ENCODE measurements at places on chromosomes 5 and 9.

- DNase-seq = no peak
These were observed 97.5 kb upstream of the IGFBPL1 start for GRCh38 chr9:38521762-38522161.

GRCh38 chr9:130835441-130836298, 616 bp downstream of the ABL1 start:
- DNase-seq = no peak

DNA sequence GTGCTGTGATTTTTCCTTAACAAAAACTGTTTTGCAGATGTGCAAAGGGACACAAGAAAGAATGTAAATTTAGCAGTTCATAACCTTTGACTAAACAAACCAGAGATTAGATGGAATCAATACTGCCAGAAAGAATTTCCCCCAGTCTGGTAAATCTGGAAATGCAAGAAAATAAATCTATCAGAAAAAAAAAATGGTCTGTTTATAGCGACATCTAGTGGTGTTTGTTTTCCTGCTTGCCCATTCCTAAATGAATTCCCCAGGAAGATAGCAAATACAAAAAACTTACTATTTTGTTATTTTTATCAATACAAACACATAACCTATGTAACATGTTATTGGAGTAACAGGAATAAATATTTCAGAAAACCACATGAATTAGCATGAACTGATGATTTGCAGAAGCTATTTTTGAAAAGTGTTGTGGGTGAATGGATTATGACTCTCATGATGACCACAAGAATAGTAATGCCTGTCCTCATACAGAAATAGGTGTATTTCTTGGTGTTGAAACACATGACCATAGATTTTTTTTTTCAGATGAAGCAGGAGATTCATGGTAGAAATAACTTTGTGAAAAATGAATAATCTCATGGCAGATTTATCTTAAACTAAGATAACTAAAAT, 1703.8 kb downstream of the MAT2B start:
- peak; percentile 37 for DNase-seq

DNA sequence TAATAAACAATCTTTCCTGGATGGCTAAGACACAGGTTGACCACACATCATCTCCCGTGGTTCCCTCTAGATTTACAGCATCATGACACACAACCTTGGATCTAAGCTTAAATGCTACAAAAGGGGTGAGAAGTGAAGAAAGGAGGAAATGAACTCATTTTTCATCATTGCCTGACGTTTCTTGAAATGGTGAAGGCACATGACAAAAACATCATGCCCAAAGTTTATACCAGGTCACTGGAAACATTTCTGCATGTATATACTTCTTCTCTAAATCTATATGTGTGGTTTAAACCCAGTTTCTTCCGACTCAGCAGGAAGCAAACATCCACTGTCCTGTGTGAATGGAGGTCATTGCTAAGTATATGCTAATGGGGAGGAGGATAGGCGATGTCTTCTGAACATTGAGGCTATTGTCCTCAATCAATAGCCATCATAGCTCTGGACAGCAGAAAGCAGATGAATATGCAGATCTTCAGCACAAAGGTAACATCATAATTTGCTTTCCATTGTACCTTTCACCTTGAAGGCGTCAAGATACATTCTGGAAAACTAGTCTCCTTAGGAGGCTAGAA, 137.4 kb downstream of the MED27 start:
- DNase-seq = no peak

- DNase-seq = no peak
These were observed 29.0 kb downstream of the PSAT1 start for GRCh38 chr9:78325846-78326360.

- DNase-seq = peak; percentile 51
These were observed 224.8 kb upstream of the VLDLR start for GRCh38 chr9:2396622-2397285.

DNA sequence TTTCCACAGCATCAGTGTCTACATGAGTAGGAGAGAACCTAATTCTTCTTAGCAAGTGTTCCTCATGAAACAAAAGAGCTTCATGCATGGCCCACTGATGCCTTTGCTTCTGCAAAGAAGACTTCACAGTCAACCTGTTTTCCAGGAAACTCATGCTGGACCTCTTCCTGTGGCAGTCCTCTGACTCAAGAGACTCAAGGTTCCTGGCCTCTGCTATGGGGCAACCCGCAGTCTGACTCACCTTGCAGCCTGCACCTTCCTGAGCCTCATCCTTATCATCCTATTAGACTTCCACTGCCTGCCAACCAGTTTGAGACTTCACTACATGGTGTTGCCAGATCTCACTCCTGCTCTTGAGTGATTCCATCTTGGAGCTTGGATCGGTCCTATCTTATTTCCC, 17.6 kb upstream of the AGGF1 start:
- DNase-seq = no peak

DNA sequence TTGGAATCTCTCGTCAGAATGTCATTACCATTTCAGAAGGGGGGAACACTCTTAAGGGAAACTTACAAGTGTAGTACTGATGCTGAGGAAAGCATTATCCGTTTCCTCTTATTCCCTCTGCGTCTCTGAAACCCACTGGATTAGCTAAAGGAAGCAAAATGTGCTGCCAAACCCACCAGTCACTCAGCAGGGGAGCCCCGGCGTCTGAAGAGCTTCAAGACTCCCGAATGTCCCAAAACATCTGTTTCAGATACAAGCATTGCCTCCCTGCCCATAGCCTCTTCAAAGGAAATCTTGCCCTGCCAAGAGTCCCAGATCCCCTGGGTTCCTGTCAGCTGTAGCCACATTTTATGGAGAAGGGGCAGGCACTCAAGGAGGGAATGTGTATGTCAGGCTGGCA, 1.0 kb upstream of the HCN1 start:
- DNase-seq = no peak

DNA sequence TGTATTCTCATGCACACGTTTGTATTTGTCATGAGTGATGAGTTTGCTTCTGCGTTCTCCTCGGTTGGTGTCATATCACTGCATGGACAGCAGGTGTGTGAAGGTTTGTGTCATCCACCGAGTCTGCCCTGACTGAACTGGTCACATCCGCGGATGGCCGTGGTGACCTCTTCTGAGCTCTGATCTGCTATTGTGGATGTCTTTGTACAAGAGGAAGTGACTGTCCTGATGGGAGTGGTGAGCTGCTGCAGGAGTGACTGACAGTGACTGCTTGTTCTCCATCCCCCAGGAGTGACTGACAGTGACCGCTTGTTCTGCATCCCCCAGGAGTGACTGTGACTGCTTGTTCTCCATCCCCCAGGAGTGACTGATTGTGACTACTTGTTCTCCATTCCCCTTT, 69.9 kb downstream of the EHMT1 start:
- DNase-seq = no peak

- DNase-seq = peak; percentile 42
These were observed 970.0 kb downstream of the MAT2B start for GRCh38 chr5:164475339-164475977.

DNA sequence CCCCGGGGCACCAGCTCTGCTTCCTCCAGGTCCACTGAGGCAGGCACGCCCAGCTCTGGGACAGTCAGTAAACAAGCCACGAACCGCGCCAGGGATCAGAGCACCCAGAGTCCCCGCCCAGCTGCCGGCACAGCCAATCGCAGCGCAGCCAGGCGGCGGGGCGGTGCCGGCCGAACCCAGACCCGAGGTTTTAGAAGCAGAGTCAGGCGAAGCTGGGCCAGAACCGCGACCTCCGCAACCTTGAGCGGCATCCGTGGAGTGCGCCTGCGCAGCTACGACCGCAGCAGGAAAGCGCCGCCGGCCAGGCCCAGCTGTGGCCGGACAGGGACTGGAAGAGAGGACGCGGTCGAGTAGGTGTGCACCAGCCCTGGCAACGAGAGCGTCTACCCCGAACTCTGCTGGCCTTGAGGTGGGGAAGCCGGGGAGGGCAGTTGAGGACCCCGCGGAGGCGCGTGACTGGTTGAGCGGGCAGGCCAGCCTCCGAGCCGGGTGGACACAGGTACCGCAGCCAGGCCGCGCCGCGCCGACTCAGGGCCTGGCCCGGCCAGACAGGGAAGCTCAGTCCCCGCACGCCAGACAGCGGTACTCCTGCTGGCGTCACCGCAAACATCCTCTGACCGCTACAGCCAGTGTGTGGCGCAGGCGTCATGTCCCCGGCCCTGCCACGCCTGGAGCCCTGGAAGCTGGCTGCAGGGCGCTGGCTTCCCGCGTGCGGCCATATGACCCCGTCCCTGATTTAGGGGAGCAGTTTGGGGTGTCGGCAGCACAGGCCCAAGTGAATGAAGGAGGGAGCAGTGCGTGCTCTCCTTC, at the start of gene CTSL:
TSS of gene CTSL (plus strand) at position 220 of the 810 bp plus-strand sequence. CDS start 1,485 bp downstream, outside the sequence.
- DNase-seq = peak; percentile 72

DNA sequence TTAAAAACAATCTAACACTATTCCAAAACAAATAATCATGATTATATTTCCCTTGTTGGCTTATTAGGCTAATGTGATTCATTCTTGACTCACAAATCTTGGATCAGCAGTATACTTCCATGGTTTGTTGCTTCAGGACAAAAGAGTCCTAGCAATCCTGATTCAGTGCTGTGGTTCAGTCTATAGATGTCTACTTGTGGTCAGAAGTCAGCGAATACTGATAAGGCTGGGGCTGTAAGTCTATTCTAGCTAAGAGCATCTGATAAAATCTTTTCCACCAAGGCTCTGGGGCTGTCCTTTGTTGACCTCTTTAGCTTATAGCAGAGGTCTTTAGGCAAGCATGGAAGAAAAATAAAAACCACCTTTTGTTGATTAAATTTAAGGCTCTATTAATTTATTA, 4.4 kb upstream of the SMIM3 start:
- DNase-seq = no peak

GRCh38 chr5:100706776-100707175, 171.6 kb downstream of the FAM174A start:
- DNase-seq = no peak
